HT-29 (cell line): ENCODE measurements at places on chromosomes 12 and 14. TPM values are rescaled to one million over a fixed set of nuclear protein-coding genes. Genes with fewer than 3 reads are reported as not detected.

DNA sequence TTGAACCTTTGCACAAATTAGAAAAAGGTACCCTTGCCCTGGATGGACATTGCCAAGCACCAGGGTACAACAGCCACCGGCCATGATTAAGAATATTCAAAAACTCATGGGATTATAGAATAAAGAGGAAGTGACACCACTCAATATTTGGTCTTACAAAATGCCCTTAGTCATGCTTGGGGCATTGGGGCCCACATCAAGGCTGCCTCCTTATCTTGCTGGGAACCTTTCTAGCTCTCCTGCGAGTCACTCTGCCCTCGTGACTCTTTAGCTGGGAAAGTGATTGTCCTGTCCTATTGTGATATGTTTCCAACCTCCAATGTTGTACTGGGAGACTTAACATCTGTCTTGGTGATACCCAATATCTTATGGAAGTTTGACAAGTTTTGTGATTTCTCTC, 57.8 kb downstream of the GTF2A1 start:
- no peak for DNase-seq

The KRT74 gene
- total RNA-seq, result not detected in 2 replicates

The KLRK1 gene
- total RNA-seq, result 0.05 TPM in 1 of 2 replicates, not detected in the other

GRCh38 chr14:20472536-20473169, 3.4 kb downstream of the PNP start:
- DNase-seq, result no peak

DNA sequence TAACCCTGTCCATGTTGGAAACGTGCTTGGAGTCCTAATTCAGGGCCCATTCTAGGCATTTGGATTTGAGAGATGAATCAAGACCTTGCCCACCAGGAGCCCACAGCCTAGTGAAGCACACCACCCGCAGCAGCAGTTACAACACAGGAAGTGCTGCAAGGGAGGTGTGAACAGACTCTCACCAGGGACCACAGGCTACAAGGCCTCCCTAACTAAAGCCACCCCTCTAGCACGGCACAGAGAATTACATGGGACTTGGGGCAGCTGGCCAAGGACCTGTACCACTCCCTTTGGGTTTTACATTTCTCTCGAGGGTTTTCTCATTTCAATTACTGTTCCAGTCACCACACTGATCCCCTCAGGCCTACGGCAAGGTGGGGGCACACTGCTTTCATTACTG, 49.5 kb upstream of the FOXN3 start:
- DNase-seq, result no peak

The MOK gene
- total RNA-seq, result 6.0 and 7.2 TPM in 2 replicates

GRCh38 chr12:34338751-34339150, 316.5 kb downstream of the ALG10 start:
- DNase-seq, result no peak

- DNase-seq, result no peak
These were observed 490.7 kb upstream of the FLRT2 start for GRCh38 chr14:85039353-85039626.

The FAM90A1 gene
- not detected in 2 replicates for total RNA-seq

DNA sequence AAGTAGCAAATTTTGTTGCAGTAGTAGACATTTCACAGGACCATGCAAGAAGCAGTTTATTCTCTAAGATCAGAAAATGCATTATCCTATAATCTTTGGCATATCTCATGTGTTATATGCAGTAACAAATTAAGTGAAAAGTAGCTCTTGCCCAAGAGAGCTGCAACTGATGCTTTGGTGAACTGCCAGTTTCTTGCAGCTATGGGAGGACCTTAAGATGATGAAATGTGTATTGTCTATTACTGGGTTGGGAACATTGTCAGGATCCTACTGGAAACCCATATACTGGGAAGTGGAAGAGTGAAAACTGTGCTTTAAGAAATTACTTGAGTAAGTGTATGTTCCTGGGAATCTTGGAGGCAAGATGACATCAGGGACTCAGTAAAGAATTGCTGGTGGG, 238.8 kb downstream of the DACT1 start:
- DNase-seq, result no peak

GRCh38 chr12:25025260-25025659, 76.4 kb upstream of the BCAT1 start:
- no peak for DNase-seq

DNA sequence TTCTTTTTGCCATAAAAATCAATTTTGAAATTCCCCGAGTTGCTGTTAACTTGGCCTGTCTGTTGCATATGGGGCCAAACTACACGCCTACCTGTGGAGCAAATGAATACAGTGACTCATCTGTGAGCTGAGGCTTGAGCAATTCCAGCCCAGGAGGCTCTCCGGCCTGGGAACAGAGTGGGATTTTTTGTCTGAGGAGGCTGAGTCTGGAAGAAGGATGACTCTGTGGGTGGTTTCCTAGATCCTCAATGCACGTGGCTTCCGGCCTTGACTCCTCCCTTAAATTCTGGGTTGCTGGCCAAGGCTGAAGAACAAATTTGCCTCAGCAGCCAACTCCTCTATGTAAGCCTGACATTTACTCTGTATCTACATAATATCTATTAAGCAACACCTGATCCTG, 124.1 kb downstream of the SSPN start:
- no peak for DNase-seq

DNA sequence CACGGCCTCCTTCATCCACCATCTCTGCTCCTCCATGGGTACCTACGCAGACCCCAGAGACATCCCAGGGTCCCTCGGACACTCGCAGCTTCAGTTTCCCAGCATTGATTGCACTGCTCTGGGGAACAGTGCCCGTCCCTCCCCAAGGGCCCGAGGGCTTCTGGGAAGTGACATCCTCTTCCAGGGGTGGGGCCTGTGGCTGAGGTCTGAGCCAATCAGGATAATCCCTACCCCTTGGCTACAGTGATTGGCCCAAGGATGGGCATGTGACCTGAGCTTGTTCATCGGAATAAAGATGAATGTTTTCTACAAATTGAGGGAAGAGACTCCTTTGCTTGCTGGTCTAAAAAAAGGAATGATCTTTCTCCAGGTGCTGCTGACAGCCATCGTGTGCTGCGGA, 37.3 kb upstream of the MYL2 start:
- DNase-seq, result no peak

The OTOGL gene
- 0.13 and 0.18 TPM in 2 replicates for total RNA-seq

DNA sequence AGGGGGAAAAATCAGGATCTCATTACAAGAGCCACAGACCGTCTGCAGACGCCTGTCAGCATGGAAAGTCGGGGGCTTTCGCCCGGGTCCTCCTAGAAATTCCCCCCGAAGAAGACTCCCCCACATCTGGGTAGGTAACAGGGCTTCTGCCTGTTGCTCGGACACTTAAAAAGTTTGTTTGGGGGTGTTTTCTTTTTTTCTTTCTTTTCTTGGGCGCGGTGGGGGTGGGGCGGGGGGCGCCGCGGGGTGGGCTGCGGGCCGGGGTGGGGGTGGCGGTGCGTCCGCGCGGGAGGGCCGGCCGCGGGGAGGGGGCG, 358 bp downstream of the ELK3 start:
- no peak for DNase-seq

The POTEM gene
- 0.10 TPM in 1 of 2 replicates, not detected in the other for total RNA-seq

GRCh38 chr14:105163040-105163742, 5.4 kb downstream of the JAG2 start:
- DNase-seq, result no peak

The TMEM63C gene
- 2.5 and 3.1 TPM in 2 replicates for total RNA-seq

DNA sequence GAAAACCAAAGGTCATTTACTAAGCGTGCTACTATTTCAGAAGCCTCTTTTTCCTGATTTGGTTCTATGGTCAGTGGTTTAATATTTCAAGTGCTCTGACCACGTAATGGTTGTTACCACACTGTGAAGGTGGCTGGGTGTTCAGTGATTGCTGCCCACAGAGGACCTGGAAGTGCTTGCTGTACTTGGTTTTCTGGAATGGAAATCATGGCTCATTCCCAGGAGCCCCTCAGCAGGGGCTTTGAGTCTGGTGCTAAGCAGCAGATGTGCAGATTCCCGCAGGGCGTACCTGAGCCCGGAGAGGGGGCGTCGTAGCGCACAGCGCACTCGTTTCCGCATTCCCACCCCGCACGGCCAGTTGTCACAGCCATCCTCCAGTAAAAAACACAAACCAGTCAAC, 50.5 kb downstream of the TRAF3 start:
- DNase-seq, result no peak

- DNase-seq, result no peak
These were observed 460.2 kb downstream of the TMEM117 start for GRCh38 chr12:44295958-44296623.

DNA sequence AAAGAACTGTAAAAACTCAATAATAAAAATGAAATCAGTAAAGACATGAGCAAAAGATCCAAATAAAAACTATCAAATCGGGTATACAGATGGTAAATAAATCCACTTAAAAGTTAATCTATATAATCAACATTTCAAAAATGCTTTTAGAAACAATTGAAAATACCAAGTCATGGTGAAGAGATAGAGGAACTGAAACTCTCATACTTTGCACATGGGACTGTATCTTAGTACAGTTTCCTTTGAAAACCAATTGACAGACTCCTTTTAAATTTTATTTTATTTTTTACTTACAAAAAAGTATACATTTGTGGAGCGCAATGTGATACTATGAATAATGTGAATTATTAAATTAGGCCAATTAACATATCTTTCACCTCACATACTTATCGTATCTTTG, 98.6 kb upstream of the FAR2 start:
- DNase-seq, result no peak

DNA sequence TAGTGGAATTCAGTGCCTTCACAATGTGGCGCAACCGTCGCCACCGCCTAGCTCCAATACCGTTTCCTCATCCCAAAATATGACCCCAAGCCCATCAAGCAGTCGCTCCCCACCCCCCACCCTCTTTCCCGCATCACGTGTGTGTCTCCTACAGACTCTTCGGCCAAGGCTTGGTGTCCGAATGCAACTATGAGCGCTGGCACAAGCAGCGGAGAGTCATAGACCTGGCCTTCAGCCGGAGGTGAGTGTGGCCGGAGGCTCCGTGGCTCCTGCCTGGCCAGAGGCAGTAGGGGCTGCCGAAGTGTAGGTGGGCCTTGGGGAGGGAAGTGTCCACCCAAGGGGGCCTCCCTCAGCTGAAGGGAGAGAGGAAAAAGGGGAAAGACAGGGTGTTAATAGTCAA, 15.8 kb downstream of the CYP46A1 start:
- DNase-seq, result no peak

- peak; percentile 74 for DNase-seq
These were observed 19.5 kb downstream of the ATF7IP start for GRCh38 chr12:14384783-14385638.

The GLT1D1 gene
- total RNA-seq, result not detected in 2 replicates

The EPYC gene
- not detected in 2 replicates for total RNA-seq

GRCh38 chr14:91848504-91849001, 18.8 kb downstream of the TC2N start:
- no peak for DNase-seq

DNA sequence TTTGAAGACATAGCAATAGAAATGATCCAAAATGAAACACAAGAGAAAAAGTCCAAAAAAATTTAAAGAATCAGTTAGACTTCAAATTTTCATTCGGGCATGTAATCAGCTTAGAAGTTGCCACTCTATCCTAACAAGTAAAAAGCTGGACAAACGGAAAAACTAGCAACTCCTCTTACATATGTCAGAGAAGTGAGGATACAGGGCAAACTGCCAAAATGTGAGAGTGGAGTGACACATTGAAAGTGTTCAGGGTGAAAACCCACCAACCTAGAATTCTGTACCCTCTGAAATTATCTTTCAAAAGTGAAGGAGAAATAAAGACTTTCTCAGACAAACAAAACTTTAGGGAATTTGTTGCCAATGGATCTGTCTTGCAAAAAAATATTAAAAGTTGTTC, 42.0 kb upstream of the CHPT1 start:
- no peak for DNase-seq

- no peak for DNase-seq
These were observed 124.6 kb upstream of the FRMD6 start for GRCh38 chr14:51527073-51527472.

GRCh38 chr12:127262615-127263014, 1004.4 kb upstream of the TMEM132C start:
- no peak for DNase-seq

DNA sequence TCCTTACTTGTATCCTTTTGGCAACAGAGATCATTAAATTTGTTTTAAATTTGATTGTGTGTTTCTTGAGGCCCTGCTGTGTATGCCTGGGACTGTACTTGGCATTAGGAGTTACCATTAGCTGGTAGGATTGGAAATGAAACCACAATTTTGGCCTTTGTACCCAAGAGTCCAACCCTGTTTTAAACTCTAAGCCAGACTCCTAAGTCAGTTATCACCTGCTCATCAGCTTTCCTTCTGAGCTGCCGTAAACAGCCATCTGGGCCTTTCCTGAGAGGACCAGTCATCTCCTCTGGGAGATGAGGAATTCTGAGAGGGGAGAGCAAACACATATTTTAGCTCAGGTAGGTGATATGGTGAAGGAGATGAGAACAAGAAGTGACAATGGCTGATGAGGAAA, 74.3 kb upstream of the SRSF5 start:
- DNase-seq, result no peak

- no peak for DNase-seq
These were observed 57.6 kb upstream of the BEGAIN start for GRCh38 chr14:100644784-100645183.

The KCNC2 gene
- total RNA-seq, result not detected in 2 replicates

The AKAP5 gene
- total RNA-seq, result 0.10 and 0.56 TPM in 2 replicates

DNA sequence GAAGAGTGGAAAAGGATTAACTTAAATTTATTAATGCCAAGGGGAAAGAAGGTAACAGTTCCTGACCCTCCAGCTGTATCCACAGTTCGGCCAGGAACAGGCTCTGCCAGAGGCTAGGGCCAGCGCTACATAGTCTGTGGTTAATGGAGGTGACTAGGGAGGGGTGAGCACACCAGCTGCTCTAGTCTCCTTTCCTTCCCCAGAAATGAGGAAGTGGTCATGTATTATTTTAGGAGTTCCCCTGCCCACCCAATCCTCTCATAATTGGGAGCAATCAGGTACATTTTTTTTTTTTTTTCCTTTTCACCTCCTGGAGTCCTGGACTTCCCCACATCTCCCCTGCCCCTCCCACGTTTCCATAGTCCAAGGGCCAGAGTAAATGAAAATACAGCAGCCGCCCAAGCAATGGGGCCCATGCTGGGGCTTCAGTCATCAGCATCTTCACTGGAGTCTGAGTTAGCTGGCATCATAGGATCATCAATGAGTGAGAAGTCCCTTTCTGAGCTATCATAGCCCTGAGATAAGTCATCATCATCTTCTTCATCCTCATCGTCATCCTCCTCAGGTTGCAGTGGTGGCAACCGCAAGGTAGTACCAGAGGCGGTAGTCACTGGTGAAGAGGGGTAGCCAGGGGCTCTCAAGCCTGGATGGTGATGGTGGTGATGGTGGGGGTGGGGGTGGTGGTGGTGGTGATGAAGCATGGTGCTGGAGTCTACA, 1.5 kb upstream of the SUPT16H start:
- DNase-seq, result peak; percentile 1

The PTHLH gene
- total RNA-seq, result 0.46 and 1.6 TPM in 2 replicates

The SCNN1A gene
- total RNA-seq, result 161 and 221 TPM in 2 replicates

- DNase-seq, result no peak
These were observed 738.1 kb upstream of the TBX3 start for GRCh38 chr12:115421796-115422709.

DNA sequence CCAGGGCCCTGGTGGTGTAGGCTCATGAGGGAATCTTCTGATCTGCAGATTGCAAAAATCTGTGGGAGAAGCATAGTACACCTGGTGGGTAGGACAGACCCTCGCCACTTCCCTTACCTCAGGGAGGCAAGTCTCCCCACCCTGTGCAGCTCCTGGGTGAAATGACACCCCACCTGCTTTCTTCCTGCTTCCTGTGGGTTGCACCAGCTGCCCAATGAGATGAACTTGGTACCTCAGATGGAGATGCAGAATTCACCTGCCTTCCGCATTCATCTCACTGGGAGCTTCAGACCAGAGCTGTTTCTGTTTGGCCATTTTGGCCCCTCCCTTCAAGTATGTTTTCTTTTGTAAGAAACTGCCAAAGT, 4.7 kb downstream of the CLEC2D start:
- DNase-seq, result no peak

The HOXC12 gene
- 0.05 TPM in 1 of 2 replicates, not detected in the other for total RNA-seq
